ENCODE measurements at places on chromosomes 2 and 18.
A peak's percentile ranks its signal among the peaks of the same experiment; 100 is the strongest.

GRCh38 chr2:37733251-37733650 is 61.8 kb upstream of the CDC42EP3 start:
- DNase-seq, result no peak

- DNase-seq, result no peak
These were observed 25.6 kb downstream of the DNMT3A start for GRCh38 chr2:25316101-25316500.

GRCh38 chr2:55165626-55166025 is 66.5 kb downstream of the CLHC1 start:
- no peak for DNase-seq

- DNase-seq, result no peak
These were observed 31.7 kb downstream of the LRP2 start for GRCh38 chr2:169330555-169331198.

DNA sequence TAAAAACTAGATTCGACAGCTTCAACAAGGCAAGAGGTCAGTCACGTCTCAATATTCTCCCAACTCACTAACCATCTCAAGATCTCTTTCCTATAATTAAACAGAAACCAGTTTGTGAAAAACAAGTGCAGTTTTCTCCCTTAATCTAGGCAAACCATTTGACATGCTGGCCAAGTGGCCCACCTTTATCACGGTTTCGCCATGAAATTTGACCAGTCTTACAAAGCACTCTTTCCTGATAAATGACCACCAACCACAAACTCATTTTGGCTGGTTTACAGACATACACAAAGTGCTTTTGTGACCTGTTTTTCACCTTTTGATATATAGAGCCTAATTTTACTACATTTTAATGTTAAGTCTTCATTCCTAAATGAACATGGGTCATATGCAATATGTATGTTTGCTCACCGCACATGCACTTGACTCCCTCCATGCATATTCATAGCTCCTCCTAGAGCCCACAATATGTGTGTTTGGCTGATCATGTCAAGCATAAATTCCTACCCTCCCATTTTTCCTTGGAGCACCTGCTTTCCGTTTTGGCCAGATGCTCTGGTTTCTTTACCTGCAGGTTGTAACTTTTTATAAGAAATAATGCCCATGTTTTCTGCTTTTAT is 385.1 kb downstream of the RAD51AP2 start:
- DNase-seq, result no peak

- DNase-seq, result peak; percentile 38
These were observed at the start of gene TUBB6 for GRCh38 chr18:12307701-12308385. TSS of gene TUBB6 (plus strand) at chr18:12308241. CDS start at chr18:12308293, 52 bp downstream.

- peak; percentile 94 for DNase-seq
These were observed 16.8 kb upstream of the HES6 start for GRCh38 chr2:238256594-238257104.

- no peak for DNase-seq
These were observed 56.4 kb upstream of the RBM44 start for GRCh38 chr2:237742191-237742590.

DNA sequence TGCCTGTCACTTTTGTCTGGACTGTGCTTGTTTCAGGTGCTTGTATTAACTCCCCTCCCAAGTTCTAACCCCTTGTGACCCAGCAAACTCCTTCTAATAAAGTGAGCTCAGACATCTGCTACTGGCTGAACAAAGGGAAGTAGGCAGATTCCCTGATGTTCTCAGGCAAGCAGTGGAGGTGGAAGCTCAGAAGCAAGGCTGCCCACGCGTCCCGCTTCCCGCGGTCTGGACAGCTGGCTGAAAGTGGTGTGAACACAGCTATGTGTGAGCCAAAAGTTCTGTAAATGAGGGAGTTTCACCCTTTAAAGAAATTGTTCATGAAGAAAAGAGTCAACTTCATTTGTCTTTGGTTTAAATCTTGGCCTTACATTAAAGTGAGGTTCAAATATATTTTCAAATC is 40.0 kb downstream of the NAPG start:
- no peak for DNase-seq

DNA sequence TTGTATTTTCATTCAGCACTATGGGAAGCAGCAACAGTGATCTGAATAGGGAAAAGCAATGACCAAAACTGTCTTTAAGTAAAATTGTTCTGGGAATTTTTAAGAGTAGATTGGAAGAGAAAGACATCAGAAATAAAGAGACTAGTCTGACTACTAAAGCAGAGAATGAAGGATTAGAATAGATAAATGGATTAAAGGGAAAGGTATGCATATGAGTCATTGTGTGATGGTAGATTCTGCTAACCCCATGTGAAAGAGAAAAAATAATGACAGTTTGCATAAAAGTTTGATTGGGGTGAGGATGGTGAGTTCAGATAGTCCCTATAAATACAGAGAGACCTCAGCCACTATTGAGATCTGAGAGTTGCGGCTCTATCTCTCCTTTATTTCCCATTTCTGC is 139.6 kb upstream of the DCC start:
- no peak for DNase-seq

DNA sequence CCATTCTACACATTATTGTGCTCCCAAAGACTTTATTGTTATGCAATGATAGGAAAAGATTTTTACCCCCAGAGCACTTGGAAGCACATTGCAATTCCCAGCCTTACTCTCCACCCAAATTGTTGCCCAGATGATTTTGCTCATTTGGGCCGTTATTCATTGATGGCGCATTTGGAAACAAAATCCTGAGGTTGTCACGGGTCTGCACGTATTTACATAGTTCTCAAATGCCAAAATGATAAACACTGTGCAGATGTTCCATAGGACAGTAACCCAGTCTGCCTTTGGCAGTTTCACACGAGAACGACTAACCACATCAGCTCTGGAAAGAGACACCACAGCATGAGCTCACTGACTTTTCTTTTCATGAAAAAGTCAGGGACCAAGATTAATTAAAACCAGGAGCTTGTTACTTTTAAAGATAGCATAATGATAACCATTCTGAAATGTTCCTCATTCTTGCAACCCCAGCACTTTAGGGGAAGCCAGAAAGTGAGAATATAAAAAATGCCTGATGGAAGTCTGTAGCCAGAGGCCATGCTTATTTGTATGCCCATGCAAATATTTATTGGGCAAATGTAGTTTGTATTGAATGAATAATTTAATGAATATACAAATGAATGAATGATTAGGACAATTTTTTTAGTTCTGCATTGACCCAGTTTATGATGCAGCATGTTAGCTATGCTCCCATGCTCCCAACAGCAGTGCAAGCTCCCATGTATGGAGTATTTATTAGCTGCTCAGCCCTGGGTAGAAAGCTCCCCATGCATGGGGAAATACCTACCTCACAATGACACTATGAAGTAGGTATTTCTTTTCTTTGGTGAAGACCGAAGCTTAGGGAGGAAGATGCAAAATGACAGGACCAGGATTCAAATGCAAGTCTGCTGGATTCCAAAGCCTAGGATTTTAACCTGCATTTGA is 84.6 kb downstream of the MAIP1 start:
- no peak for DNase-seq

DNA sequence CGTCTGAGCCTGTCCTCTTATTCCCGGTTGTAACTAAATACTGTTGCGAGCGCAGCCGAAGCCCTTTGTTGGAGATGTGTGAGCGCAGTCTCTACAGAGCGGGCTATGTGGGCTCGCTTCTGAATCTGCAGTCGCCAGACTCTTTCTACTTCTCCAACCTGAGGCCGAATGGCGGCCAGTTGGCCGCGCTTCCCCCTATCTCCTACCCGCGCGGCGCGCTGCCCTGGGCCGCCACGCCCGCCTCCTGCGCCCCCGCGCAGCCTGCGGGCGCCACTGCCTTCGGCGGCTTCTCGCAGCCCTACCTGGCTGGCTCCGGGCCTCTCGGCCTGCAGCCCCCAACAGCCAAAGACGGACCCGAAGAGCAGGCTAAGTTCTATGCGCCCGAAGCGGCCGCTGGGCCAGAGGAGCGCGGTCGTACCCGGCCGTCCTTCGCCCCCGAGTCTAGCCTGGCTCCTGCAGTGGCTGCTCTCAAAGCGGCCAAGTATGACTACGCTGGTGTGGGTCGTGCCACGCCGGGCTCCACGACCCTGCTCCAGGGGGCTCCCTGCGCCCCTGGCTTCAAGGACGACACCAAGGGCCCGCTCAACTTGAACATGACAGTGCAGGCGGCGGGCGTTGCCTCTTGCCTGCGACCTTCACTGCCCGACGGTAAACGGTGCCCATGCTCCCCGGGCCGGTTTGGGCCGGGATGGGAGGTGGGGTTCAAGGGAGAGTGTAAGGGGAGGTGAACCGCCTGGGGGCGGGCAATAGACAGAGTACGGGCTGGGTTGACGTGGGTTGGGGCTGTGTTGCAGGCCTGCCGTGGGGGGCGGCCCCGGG is at the start of gene HOXD12:
TSS of gene HOXD12 (plus strand) at position 68 of the 819 bp plus-strand sequence. CDS start at position 75, 7 bp downstream.
- DNase-seq, result no peak

- DNase-seq, result no peak
These were observed 48.8 kb downstream of the EML4 start for GRCh38 chr2:42217914-42218313.

DNA sequence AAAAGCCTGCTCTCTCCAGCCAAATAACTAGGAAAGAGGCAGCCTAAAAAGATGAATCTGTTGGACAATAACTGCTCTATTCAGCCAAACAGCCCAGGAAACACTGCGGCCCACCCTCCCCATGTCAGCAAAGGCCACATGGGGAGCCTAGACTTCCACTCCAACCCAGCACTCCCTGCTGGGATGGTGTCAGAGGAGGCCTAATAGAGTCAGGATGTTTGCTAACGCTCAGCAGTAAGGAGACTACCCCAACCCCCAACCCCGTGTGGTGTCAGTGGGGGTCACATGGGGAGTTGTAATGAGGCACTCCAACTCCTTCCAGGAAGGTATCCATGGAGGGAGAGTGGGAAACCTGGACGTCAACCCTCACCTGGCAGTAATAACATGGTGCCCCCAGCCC is 41.6 kb downstream of the ZBTB7C start:
- no peak for DNase-seq

All from hematopoietic multipotent progenitor cell treated with erythropoietin and hydrocortisone succinate and interleukin-3 and kit ligand, for 17 days (in vitro differentiated cells).